ENCODE measurements at places on chromosomes 16 and 17.

GRCh38 chr16:74080311-74080710 is 216.3 kb upstream of the PSMD7 start:
- DNase-seq, result no peak

DNA sequence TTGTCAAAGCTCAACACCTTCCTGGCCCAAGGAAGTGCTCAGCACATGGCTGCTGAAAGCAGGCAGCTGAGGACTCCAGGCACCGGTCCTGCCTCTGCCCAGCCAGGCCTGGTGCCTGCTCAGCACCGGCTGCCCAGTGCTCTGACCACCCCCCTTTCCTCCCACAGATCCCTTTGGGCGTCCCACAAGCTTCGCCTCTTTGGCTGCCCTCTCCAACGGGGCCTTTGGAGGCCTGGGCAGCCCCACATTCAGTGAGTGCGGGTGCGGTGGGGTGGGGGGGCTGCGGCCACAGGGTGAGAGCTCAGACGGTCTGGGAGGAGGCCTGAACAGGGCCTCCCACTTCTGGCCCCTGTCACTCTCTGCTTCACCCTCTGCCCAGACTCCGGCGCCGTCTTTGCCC is 10.2 kb downstream of the FBRS start:
- DNase-seq, result no peak

DNA sequence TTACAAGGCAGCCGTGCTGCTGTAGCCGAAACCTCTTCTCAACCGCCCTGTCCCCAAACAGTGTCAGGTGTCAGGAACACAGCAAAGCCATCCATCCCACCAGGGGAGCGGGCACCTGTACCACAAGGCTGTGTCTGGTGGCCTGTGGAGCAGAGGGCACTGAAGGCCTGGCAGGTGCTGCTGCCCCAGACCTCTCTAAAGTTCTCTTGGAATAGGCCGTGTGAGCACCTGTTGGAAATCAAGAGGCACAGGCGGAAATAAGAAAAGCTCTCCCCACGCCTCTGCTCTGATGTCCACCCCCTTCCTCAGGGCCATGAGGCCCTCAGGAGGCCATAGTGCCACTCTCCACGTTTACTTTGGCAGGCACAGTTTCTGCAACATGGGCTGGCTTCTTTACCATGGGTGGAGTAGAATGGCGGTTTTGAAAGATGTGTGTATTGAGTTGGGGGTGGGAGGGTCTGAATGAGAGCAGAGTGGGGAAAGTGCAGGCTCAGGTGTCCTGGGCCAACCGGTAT is 99.9 kb upstream of the ZNF750 start:
- no peak for DNase-seq

- DNase-seq, result peak; percentile 60
Measured at GRCh38 chr16:30186782-30187555, 3.6 kb downstream of the CORO1A start.

- no peak for DNase-seq
Measured at GRCh38 chr17:64410750-64411490, 20.3 kb upstream of the PECAM1 start.

GRCh38 chr16:80540516-80541305 is at the start of gene DYNLRB2:
TSS of gene DYNLRB2 (plus strand) at chr16:80540993. CDS start at chr16:80541077, 84 bp downstream.
- DNase-seq, result peak; percentile 94

Data from epithelial cell of esophagus (primary cell).